T-helper 2 cell treated with Interferon-gamma antibody and Interleukin-4, amounts not matched to agents 100 ng/mL and 5 ng/mL, for 36 hours (primary cell): ENCODE measurements at places on chromosomes 1 and 21. TPM values are rescaled to one million over a fixed set of nuclear protein-coding genes. Genes with fewer than 3 reads are reported as not detected.

The HSPG2 gene
- total RNA-seq = 0.91 and 1.3 TPM in 2 replicates

The IFT25 gene
- total RNA-seq = 61.6 and 66.9 TPM in 2 replicates

The PLA2G2F gene
- total RNA-seq = not detected in 2 replicates

The CDKN2C gene
- 43.5 and 45.2 TPM in 2 replicates for total RNA-seq

The IL24 gene
- total RNA-seq = 0.32 and 0.77 TPM in 2 replicates

The OR14I1 gene
- total RNA-seq = not detected in 2 replicates

The NIBAN1 gene
- total RNA-seq = 57.4 and 60.3 TPM in 2 replicates

The F5 gene
- 8.2 and 9.1 TPM in 2 replicates for total RNA-seq

The RNF115 gene
- total RNA-seq = 14.8 and 16.4 TPM in 2 replicates

The PDE4B gene
- 15.6 and 16.9 TPM in 2 replicates for total RNA-seq

The NBPF10 gene
- 4.2 and 4.5 TPM in 2 replicates for total RNA-seq

The IPO13 gene
- total RNA-seq = 26.1 and 26.8 TPM in 2 replicates

The RSPH1 gene
- total RNA-seq = not detected in 2 replicates
